ENCODE measurements at places on chromosomes 1 and 21.
A peak's percentile ranks its signal among the peaks of the same experiment; 100 is the strongest.

GRCh38 chr1:11914024-11914423 is 12.2 kb downstream of the KIAA2013 start:
- DNase-seq: no peak

- no peak for DNase-seq
Measured at GRCh38 chr1:94808669-94809068, 11.5 kb upstream of the SLC44A3 start.

GRCh38 chr1:78281580-78281979 is 209.2 kb upstream of the PTGFR start:
- no peak for DNase-seq

DNA sequence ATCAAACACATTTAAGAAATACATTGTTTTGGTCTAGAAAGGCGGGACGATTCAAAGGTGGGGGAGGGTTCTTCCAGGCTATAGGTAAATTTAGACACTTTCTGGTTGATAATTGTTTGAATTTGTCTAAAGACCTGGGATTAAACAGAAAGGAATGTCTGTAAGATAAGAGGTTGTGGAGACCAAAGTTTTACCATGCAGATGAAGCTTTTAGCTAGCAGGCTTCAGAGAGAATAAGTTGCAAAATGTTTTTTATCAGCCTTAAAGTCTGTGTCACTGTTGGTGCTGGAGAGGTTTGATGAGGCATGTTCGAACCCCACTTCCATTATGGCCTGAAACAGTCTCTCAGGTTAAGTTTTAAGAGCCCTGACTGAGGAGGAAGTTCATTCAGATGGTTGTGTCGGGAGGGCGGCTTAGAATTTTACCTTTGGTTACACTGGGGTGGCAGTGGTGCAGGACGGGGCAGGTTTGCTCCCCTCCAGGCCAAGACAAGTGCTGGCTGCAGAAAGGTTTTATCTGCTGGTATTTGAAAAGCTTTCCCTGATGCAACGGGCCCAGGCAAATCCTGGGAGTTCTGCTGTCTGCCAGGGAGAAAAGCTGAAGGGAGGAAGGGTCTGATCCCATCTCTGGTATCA is 16.0 kb upstream of the SLC2A5 start:
- DNase-seq: no peak

DNA sequence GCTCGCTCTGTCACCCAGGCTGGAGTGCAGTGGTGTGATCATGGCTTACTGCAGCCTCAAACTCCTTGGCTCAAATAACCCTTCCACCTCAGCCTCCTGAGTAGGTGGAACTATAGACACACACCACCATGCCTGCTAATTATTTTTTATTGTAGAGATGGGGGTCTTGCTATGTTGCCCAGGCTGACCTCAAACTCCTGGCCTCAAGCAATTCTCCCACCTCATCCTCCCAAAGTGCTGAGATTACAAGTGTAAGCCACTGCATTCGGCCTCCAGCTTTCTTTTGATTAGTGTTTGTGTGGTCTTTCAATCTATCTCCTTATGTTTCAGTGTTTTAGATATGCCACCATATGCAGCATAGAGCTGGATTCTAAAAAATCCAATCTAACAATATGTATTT is 19.9 kb upstream of the CSF3R start:
- no peak for DNase-seq

DNA sequence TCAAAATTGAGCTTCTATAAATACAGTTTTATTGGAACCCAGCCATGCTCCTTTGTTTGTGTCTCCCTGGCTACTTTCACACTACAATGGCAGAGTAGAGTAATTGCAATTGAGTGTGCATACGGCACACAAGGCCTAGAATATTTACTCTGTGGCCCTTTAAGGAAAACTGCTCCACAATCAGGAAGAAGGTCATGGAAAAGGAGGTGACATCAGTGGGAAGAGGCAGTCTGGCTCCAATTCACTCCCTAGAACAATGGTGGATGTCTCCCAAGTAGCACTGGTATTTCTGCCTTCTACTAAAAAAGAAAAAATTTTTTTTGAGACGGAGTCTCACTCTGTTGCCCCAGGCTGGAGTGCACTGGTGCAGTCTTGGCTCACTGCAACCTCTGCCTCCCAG is 51.3 kb downstream of the KRTAP19-8 start:
- no peak for DNase-seq

GRCh38 chr1:98493469-98493868 is 168.1 kb upstream of the SNX7 start:
- DNase-seq: no peak

GRCh38 chr1:110215621-110216515 is 5.8 kb downstream of the KCNC4 start:
- no peak for DNase-seq

GRCh38 chr21:37862536-37862935 is 53.7 kb downstream of the KCNJ6 start:
- no peak for DNase-seq

DNA sequence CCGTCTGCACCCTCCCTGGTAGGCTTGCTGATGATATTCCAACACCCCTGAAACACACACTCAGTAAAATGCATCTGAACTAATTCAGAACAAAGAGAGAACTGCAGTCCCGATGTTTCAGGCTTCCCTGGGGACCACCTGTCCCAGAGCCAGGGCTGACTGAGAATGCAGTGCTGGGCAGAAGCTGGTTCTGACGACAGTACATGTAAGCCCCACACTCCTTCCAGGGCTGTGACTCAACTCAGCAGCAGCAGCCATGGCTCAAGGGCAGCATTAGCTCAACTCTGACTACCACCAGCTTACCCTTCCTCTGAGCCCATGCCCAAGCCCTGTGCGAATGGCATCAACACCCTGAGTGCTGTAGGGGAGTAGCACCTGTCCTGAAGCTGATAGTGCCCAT is 56.4 kb upstream of the SIPA1L2 start:
- no peak for DNase-seq

DNA sequence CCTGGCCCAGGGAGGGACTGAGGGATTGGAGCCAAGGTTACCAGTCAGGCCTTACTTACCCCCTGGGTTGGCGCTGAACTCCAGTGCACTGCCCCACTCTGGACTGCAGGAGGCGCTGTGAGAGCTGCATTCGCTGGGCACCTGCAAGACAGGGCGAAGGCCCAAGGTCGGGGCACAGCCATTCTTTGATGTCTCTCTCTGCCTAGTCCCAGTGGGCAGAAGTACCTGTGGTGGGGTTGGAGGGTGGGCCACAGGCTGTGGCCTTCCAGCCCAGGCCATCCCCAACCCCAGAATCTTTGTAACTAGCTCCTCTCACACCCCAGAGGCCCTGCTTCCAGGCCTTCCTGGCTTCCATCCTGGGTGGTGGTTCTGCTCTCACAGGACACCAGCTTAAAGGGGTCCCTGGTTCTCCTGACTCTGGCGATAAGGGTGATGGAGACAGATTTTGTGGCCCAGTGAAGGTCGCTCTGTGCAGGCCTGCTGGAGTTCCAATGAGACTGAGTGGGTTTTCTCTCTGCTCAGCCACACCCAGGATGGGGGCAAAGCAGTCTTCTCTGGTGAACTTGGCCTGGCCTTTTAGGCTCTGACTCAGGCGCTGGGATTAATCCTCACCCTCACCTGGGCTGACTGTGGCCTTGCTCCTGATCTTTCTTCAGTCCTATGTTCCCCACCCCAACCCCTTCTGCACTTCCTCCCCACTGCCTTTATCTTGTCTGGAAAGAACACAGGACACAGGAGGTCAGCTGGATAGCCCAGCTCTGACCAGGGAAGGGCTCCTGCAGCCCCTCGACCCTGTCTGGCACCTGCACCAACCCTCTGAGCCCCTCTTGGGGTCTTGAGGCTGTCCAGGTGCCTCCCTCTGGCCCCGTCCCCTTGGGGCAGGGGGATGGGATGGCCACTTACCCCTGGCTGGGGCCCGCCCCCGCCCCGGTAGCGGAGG is 954 bp downstream of the MYOG start:
- no peak for DNase-seq

- DNase-seq: no peak
Measured at GRCh38 chr1:98516306-98516705, 145.2 kb upstream of the SNX7 start.

DNA sequence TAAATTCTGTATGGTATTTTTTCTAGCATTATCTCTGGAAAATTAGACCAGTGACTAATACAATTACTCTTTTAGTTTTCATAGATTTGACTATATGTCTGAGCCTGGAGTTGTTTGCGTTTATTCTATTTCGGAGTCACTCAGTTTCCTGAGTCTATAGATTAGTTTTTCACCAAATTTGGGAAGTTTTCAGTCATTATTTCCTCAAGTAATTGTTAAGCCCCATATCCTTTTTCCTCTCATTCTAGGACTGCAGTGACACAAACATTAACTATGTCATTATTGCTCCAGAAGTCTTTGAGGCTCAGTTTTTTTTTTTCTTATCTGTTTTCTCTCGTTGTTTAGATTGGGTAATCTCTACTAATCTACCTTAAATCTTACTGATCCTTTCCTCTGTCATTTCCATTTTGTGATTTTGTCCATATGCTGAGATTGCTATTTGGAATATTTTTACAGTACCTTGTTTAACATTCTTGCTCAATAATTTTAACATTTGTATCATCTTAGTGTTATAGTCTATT is 886.2 kb downstream of the LTN1 start:
- no peak for DNase-seq

DNA sequence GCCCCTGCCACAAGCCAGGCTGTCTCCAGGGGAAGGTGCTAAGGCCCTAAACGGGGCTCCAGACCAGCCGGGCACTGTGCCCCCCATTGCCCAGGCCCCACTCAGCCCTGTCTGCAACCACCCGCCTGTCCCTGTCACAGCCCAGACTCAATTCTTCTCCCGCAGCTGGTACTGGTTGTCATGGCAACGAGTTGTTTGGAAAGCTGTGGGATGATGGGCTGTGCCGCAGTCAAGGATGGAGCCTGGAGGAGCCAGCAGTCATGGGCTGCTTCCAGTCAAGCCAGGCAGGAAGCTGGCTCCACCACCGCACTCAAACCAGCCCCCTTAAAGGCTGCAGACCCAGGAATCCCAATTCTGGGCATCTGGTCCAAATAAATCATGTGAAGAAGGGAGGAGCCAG is 4.2 kb downstream of the SPOCD1 start:
- no peak for DNase-seq

GRCh38 chr21:14593230-14593629 is 47.1 kb upstream of the SAMSN1 start:
- DNase-seq: no peak

GRCh38 chr1:8910914-8911313 is 32.4 kb upstream of the ENO1 start:
- DNase-seq: no peak

- DNase-seq: no peak
Measured at GRCh38 chr1:2054560-2054959, 4.3 kb downstream of the PRKCZ start.

DNA sequence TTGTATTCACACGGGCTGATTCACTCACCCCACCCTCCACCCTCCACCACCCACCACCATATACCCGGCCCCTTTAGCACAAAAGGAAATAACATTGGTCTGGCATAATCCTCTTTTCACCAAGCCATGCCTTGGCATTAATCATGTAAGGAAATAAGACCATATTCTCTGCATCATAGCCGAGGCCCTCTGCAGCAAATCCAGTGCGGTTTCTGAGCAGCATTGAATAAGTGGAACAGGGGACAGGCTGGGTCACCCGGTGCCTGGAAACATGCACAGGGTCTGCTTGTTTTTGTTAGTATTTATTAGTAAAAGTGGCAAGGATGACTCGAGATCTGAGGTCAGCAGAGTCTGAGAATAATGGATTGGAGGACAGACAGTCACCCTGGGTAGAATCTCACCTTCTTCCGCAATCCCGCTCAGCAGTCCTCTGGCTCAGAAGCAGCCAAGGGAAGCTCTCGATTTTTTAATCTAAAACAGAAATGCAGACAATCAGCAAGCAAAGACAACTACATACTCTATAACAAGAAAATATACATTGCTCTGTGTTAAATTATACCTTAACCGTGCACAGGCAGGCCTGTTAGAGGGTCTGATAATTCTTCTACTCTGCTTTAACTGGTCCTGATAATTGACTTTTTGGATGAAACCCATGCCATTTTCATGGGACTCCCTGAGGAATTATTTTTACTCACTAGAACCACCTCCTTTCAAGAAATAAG is 52.4 kb upstream of the CDC42BPA start:
- peak; percentile 39 for DNase-seq

DNA sequence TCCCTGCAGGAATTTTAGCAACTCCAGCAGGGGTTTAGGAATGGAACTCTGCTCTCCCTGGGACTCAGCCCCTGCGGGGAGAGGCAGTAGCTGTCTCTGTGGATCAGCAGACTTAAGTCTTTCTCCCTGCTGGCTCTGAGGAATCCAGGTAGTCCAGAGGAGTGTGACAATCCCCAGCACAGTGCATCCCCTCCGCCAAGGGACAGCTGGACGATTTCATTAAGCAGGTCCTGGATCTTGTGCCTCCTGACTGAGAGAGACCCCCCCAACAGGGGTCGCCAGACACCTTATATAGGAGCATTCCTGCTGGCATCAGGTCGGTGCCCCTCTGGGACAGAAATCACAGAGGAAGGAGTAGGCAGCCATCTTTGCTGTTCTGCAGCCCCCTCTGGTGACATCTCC is 30.6 kb downstream of the AKT3 start:
- DNase-seq: no peak

- no peak for DNase-seq
Measured at GRCh38 chr1:201598396-201598795, 59.5 kb downstream of the NAV1 start.

GRCh38 chr1:22553104-22553880 is 10.0 kb upstream of the EPHA8 start:
- no peak for DNase-seq

DNA sequence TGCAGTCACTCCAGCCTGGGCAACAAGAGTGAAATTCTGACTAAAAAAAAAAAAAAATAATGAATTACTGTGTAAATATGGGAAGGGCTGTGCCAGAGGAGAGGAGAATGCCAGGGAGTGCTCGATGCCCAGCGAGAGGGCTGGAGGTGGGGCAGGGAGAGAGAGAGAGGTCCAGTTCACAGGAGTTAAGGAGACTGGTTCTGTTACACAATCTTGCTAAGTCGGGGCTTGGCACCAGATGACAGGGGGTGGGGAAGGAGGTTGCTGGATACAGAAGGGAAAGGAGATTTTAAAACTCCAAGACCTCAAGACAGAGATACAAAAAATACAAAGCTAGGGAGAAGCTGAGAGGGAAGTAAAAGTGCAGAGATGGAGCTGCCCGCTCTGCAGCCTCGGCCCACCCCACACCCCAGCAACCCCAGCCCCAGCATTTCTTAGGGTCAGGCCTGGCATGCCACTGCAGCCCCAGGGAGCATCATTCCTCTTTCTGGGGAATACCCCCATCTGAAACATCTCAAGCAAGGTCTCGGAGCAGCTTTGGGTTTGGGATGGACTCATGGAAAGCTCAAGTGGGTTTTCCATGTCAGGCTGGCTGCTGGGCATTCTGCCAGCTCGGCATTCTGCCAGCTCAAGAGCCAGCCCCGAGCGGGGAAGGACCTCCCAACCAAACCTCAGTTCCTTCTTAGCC is 991 bp downstream of the SELENBP1 start:
- peak; percentile 46 for DNase-seq

GRCh38 chr1:212635141-212635631 is 26.6 kb downstream of the ATF3 start:
- DNase-seq: no peak

GRCh38 chr1:61124696-61125095 is 42.3 kb downstream of the NFIA start:
- no peak for DNase-seq

- no peak for DNase-seq
Measured at GRCh38 chr1:178947677-178947981, 76.8 kb upstream of the ANGPTL1 start.

GRCh38 chr1:46517010-46517600 is 27.5 kb downstream of the DMBX1 start:
- no peak for DNase-seq

- DNase-seq: no peak
Measured at GRCh38 chr1:41914516-41914915, 4.2 kb downstream of the HIVEP3 start.

- DNase-seq: no peak
Measured at GRCh38 chr1:38598118-38598517, 261.5 kb downstream of the RRAGC start.

All from COLO829 (cell line).